ENCODE measurements at places on chromosomes 16 and 17. TPM values are rescaled to one million over a fixed set of nuclear protein-coding genes. Genes with fewer than 3 reads are reported as not detected.

DNA sequence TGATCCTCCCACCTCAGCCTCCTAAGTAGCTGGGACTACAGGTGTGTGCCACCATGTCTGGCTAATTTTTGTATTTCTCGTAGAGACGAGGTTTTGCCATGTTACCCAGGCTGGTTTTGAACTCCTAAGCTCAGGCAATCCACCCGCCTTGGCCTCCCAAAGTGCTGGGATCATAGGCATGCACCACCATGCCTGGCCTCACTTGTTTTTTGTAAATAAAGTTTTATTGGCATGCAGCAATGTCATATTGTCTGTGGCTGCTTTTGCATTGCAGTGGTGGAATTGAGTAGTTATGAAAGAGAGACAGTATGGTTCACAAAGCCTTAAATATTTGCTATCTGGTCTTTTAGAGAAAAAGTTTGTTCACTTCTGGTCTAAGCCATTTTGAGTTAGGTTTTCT, 124.7 kb downstream of the PRKCA start:
- no peaks in the 10 kb centered on the region for H3K36me3 ChIP-seq
- H3K4me1 ChIP-seq: no peaks in the 10 kb centered on the region
- H3K27ac ChIP-seq: no peak overlapping the region
- H3K4me3 ChIP-seq: no peak overlapping the region
- H3K27me3 ChIP-seq: no peaks in the 10 kb centered on the region
- DNase-seq: no peak

YBX2 gene
- 3.0 TPM for total RNA-seq

AIPL1 gene
- total RNA-seq: not detected

DNA sequence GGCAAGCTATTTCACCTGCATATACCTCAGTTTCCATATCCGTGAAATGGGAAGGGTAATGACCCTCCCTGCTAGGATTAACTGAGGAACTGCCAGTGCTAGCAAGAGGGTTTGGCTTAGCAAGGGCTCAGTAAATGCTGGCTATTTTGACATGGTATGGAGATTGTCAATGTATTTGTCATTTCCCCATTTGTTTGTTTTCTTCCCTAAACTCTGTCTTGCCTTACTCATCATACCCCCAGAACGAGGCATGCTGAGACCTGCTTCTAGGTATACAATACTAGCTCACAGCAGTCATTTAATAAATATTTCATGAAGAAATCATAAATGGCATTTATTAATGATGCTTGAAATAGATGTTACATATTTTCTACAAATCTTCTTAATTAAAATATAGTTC, 124.0 kb downstream of the DYNLRB2 start:
- no peaks in the 10 kb centered on the region for H3K4me1 ChIP-seq
- no peaks in the 10 kb centered on the region for H3K27me3 ChIP-seq
- H3K36me3 ChIP-seq: no peaks in the 10 kb centered on the region
- H3K27ac ChIP-seq: no peak overlapping the region

GRCh38 chr17:50153650-50154575, 3.4 kb upstream of the PPP1R9B start:
- H3K36me3 ChIP-seq: no peaks in the 10 kb centered on the region
- H3K27ac ChIP-seq: peak overlapping the region; percentile 88
- DNase-seq: peak; percentile 60
- H3K4me1 ChIP-seq: peaks cover 7% of the 10 kb centered on the region
- H3K4me3 ChIP-seq: no peak overlapping the region
- H3K27me3 ChIP-seq: no peaks in the 10 kb centered on the region

DNA sequence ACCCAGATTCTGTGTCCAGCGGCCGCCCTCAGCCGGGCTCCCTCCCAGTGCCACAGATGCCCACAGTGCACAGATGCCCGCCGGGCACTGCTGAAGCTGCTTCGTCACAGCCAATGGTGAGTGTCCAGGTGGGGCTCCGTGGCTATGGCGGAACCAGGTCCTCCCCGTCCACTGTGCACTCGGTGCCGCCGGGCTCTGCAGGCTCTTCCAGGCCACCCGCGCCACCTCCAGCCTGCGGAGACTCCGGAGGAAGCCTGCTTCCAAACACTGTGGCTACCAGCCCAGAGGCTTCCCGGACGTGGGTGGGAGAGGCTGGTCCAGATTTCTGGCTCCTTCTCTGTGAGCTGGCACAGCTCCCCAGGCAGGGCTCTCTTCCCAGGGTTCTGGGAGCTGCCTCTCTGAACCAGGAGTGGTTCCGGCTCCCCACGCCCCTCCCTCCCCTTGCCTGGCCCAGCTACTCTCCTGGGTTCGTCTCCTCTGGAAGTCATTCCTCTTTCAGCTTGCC, 2.8 kb upstream of the PYCR1 start:
- H3K4me3 ChIP-seq: peak overlapping the region; percentile 57
- H3K36me3 ChIP-seq: no peaks in the 10 kb centered on the region
- peak overlapping the region; percentile 75 for H3K27ac ChIP-seq
- no peaks in the 10 kb centered on the region for H3K4me1 ChIP-seq

CCL8 gene
- 0.66 TPM for total RNA-seq

DNA sequence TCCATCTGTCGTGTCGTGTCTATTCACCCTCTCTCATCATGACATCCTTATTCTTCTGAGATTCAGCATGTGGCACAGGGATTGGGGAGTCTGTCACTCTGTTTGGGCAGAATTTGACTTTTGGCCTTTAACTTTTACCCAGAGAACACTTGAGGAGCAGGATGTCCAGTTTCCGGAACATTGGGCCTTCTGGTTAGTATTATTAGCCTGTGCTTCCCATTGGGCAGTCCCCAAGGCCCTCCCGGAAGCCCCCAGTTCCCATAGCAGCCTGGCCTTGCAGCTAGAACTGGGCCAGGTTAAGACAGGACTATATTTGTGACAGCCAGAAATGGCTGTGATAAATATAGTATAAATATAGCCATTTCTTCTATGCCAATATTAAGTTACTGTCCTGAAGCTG, 9.6 kb downstream of the SCN4A start:
- H3K36me3 ChIP-seq: no peaks in the 10 kb centered on the region
- no peak for DNase-seq
- H3K4me3 ChIP-seq: no peak overlapping the region
- no peaks in the 10 kb centered on the region for H3K4me1 ChIP-seq
- no peaks in the 10 kb centered on the region for H3K27me3 ChIP-seq
